ENCODE measurements at places on chromosomes 3 and 15.

DNA sequence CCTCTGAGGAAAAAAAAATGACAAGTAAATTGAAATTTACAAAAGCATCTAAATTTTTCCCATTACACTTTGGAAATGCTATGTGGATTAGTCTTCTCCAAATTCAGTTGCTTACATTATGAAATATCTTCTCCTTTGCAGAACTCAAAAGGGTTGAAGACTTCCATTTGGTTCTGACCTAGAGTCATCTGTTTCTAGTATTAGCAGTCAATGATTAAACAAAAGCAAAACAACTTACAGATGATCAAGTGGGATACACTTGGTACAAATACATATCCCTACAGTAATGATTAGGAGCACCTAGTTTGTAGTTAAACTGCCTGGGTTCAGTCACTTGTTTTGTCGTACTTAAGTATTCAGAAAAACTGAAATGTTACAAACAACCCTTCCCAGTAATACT, 136.2 kb downstream of the MBNL1 start:
- DNase-seq: no peak

DNA sequence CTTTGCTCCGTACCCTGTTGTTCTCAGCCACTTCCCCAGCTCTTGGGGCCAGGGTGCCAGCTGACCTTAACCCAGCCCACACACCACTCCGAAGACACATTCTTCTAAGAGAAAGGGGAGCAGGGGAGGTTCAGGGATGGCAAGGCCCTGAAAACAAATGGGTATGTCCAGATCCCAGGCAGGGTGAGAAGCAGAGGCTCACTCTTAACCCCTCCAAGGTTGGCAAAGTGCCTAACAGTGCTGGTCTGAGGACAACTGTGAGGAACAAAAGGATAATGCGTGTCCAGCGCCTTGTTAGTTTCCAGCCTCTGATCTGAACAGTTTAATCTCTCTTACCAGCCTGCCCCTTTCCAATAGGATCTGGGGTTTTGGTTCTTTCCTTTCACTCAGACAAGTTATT, 1.5 kb downstream of the TMEM44 start:
- DNase-seq: no peak

DNA sequence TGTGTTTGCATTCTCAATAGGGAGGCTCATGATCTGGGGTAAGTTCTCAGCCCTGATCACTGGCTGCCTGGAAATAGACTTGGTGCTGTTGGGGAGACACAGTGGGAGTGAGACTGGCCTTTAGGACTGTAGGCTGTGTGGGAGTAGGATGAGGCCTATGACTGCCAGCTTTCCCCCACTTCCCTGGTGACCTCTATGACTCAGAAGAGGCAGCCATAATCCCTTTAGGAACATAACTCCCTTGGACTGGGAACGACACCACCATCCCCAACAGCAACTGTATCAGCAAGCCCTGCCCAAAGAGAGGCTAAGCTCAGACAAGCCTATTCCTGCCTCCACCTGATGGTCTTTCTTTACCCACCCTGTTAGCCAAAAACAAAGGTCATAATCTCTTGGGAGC, 91.3 kb downstream of the SUCNR1 start:
- no peak for DNase-seq

GRCh38 chr3:54309601-54310000, 187.2 kb downstream of the CACNA2D3 start:
- no peak for DNase-seq

DNA sequence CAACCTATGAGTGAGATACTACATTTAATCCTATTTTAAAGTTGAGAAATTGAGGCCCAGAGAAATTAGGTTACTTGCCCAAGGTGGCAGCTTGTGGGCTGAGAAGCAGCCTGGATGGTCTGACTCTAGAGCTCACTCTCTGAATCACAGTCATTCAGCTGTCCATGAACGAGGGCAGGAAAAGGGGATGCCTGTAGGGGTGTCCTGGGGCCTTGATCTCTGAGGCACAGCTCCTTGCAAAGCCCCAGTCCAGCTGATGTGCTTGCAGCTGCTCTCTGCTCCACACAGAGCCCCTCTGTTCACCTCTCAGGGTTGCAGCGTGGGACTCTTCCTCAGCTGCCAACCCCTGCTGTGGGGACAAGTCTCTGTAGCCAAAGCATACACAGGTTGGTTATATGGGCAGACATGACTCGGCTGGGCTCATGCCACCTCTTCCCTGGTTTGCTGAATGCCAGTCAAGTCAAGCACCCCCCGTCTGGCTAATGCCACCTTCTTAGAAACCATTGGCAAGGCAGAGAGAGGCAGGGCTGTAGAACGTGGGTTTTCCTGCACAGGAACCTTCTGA, 56.8 kb downstream of the GASK1A start:
- DNase-seq: no peak

DNA sequence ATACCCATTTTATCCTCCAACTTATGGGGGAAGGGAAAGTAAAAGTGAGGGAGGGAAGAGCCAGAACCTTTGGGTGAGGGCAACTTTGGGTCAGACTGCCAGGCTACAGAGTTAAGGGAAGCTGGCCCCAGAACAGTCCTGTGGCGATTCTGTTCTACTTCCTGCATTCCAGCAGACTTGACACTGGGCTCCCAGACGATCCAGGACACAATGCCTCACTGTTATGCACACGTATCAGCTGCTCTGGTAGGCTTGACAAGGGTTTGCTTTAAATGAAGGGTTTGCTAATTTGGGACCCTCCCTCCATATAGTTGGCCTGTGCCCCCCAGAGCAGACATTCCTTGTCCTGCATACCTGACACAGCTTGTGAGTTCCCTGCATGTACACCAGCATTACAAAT, 10.7 kb downstream of the GORASP1 start:
- no peak for DNase-seq

DNA sequence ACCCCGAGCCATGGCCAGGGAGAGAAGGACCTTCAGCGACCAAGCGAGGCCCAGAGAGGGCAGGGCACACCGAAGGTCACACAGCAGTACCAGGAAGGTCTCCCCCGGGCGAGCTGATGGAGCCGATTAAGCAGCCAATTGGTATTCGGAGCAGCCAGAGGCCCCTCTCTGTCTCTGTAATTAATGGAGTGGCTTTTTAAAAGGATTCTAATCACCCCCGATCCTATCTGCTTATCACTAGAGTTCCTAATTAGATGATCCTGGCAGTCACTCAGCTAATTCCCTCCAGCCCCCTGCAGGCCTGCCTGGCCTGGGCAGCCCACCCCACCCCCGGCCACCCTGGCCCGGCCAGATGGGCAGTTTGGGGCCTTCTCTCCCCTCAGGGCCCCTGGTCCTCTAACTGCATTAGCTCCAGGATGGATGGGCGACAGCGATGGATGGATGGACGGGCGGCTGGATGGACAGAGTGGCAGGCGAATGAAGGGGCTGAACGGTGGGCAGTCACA, 1.6 kb upstream of the DNAJB8 start:
- DNase-seq: no peak

DNA sequence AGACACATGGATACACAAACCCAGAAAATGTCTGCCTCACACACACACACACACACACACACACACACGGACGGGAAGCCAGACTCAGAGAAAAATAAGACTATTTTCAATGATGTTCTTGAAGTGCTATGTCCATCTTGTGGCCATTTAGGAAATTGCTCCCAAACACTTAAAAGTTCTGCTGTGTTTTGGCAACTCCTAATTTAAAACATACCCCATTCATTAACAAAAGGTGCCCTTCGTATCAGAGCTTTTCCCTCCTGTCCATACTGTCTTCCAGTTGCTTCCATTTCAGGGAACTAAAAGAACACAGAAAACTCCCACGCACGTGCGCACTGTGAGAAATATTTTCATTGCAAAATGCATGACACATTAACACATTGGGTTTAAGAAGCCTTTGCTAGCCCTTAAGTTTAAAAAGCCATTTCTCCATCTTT, 44.6 kb downstream of the SLC12A1 start:
- DNase-seq: no peak

DNA sequence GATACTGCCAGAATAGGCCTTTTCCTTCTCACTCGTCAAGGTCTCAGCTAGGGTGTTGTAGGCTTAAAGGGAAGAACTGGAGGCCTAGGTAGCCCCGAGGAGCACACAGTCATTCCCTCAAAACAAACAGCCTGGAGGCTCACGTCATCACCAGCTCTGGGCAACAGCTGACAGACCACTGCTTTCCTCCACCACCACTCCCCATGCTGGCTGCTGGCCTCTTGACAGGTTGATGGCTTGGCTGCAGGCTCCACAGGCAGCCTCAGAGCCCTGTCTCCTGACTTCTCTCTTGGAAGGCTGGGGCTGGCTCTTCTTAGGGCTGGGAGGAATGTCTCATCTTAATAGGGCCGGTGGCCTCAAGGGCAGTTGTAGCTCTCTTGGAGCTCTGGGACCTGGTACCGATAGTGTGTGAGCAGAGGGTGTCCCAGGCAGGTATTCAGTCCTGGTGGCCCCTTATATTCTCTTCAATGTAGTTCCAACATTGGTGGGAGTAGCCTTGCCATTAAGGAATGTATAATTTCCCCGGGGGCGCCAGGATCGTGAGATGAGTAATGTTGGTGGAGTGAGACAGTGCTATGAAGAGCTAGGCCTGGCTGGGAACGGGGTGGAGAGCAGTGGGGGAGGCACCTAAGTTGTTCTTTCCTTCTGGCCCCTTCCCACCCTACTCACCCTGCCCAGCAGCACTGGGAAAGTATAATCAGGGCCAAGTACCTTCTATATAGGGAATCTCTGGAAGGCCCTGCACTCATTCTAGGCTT, 6.1 kb upstream of the AP2M1 start:
- no peak for DNase-seq

DNA sequence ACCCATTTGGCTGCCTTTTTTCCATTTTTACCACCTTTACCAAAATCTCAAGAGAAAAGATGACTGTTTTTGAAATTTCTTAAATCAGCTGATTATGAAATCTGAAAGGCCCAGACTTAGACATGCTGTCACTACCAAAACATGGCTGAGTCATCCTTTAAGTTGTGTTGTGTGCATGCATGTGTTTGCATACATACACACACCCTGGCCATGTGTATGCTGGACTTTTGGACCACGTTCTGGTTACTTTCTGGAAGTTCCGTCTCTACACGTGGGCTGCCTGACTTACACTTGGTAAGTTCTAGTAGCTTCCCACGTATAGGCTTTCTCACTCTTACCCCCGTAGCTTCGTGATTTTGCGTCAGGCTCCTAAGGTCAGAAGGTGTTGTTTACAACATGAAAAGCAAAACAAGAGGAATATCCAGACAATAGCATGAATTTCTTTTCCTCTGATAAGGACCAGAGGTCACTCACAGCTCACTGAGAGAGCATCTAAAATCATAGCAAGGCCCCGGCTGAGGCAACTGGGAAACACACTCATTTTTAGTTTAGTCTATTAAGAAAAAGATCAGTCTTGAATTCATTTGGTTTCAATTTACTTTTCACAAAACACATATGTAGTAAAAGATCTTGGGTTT, 62.4 kb downstream of the COL8A1 start:
- no peak for DNase-seq

- no peak for DNase-seq
Measured at GRCh38 chr15:81758818-81759284, 287.0 kb downstream of the MEX3B start.

- DNase-seq: no peak
Measured at GRCh38 chr15:34434627-34435305, 2.8 kb downstream of the GOLGA8A start.

DNA sequence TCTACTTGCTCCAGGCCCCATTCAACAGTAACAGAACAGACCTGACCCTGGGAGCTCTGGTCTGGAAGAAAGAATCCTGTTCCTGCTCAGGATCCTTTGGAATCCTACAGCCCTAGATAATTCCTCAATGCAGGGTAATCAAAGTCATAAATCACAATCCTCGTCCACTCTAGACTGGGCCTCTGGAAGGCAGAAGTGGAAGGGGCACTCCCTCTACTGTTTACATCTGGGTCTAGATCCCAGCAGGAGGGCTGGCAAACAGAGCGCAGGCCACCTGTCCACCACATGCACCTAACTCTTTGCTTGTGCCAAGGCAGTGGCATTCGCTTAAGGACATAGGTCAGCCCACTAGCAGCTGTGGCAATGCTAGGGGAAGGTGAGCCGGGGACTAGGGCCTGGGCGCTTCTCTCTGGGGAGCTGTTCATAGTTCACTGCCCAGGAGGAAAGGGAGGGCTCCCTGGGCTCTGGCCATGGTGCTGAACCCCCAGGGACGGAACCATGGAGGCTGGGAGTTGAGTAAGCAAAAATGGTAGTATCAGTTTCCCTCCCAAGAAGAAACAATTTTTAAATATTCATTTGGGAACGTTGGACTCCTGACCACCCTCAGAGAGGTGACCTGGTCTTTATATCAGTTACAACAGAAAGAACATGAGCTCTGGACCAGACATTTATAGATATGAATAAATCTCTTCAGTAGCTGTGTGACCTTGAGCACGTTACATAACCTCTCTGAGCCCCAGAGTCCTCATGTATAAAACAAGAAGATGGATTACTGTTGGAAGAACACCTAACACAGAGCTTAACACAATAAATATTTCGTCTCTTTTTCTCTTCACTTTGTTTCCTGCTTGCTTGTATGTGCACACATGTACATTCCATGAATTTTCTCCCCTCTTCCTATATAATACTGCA, 90.2 kb downstream of the NTRK3 start:
- DNase-seq: no peak

GRCh38 chr15:33031324-33031821, 163.1 kb downstream of the FMN1 start:
- no peak for DNase-seq

DNA sequence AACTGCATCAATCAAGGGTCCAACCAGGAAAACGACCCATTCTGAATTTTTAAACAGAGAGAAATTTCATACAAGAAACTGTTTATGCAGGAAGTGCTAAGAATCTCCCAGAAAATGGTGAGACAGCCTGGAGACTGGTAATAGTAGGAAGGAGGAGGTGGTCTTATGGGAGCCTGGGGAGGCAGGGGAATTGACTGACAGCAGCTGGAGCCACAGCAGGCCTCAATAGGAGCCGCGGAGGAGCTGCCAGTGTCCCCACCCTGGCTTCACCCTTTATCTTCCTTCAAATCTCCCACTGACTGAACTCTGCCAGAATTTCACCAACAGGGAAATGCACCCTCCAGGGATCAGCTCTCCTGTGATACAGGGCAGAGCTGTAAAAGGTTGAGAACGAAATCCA, 7.5 kb upstream of the C3orf80 start:
- no peak for DNase-seq

GRCh38 chr3:74916696-74917095, 302.2 kb upstream of the CNTN3 start:
- DNase-seq: no peak

- DNase-seq: no peak
Measured at GRCh38 chr3:68007621-68008226, 353.3 kb upstream of the SUCLG2 start.

DNA sequence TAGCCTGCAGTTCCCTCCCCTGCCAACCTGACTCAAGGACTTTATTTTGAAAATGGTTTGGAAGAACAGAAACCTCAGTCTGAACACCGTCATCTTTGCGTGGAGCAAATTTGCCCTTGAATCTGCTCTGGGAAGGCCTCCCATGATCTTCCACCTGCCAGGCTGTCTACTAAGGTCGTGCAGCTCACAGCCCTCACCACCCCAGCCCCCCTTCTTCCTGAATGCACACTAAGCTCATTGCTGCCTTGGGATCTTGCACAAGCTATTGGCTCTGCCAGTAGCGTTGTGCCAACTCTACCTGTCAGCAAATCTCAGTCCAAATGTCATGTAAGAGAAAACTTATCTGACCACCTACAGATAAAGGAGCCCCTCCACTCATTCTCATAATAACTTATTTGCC, 141.5 kb downstream of the USP13 start:
- DNase-seq: no peak
